Stimulated activated CD4-positive, alpha-beta T cell treated with anti-CD3 and anti-CD28 coated beads, Interleukin-4, amount 100 ng/mL, for 4 hours (primary cell): ENCODE measurements at places on chromosomes 3 and 15.

GRCh38 chr15:50127255-50127777 lies 8.3 kb upstream of the ATP8B4 start:
- DNase-seq, result no peak

DNA sequence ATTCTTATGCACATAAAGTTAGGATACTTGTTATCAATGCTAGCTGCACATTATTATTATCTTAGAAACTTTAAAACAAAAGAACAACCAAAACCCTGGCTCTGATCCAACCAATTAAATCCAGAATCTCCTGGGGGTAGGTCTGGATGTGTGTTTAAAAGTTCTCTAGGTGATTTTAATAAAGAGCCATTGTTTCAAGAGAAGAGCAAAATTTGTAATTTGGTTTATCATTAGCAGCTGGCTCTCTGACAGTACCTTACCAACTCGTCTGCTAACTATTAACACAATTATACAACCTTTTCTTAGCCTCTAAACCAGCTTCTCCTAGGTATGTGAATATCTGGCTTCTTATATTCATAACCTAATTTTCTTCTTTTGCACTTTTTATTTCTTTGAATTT lies 68.9 kb downstream of the IFT80 start:
- no peak for DNase-seq

DNA sequence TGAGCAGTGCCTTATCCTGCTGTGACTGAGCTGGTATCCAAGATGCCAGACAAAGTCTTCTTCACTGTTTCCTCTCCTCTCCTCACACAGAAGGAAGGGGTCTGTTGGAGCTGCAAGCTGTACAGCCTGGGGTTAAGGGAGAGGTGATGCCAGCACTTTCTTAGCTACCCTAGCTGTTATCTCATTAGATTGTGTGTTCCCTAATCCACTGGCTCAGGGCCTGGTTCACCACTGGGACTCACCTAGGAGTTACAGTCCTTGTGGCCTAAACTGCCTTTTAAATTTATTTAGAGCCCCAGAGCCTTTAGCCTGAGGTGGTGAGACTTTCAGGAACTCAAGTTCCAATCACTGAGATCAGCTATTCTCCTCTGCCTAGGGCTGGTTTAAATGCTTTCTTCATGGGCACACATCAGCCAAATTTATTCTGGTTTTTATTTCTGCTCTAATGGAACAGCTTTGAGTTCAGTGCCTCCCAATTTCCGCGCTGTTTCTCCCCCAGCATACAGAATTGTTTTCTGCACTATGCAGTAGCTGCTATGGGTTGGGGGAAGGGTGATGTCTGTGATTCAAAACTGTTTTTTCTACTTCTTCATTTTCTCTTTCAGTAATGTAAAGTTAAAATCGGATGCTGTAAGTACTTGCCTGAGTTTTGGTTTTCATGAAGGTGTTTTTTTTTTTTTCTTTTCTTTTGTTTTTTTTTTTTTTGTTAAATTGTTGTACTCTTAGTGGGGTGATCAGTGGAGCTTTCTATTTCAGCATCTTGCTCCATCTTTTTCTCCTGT lies 198.8 kb downstream of the DOCK3 start:
- DNase-seq, result no peak

DNA sequence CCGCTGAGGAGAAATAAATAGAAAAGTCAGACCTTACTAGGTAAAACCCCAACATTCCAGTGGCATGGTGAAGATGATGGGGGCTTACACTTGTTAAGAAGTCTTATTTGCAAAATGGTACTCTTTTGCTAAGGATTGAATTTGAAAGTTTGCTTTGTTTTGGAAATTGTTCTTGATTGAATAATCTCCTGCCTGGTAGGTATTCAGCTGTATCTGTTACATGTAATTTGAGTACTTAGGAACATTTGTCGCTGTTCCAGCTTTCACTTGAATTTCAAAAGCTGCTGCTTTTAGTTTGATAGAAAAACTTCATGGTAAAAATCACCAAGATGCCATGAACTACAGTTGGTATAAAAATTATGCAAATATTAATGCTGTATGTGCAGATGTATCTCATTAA lies 44.6 kb downstream of the TFG start:
- no peak for DNase-seq

GRCh38 chr3:135694142-135694541 lies 271.4 kb upstream of the PPP2R3A start:
- DNase-seq, result no peak
